ENCODE measurements at places on chromosomes 11 and 22.

DNA sequence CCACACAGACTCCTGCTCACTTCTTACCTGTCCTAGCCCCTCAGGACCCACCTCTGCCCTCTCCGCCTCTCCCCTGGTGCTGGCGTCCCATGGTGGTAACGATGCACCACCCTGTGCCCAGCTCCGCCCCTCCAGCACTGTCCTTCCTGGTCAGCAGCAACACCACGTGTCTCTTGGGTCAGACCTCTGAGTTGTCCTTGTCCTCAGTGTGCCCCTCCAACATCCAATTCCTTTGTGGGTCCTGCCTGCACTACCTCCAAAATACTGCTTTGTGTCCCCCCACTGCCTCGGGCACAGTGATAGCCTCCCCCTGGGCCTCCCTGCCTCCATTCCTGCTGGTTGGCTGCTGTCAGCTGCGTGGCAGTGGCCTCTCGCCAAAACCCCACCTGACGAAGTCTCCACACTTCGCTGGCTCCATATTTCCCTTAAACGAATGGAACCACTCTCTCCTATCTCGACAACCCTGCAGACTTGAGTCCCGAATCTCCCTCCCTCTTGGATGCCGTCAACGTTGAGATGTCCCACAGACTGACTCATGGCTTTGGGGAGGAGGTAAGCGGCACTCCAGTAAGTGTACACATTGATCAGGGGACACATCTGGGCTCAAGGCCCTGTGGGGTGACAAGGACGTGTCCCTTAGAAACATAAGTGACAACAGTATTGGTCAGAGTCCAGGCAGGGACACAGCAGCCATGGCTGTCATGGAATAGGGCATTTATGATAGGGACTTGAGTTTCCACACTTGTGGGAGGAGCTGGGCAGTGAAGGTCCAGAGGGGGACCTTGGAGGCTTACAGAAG lies 42.8 kb downstream of the SHISAL1 start:
- DNase-seq: no peak

GRCh38 chr11:10400856-10401255 lies 54.2 kb upstream of the AMPD3 start:
- DNase-seq: no peak

- DNase-seq: no peak
These were observed at the start of gene IL18BP for GRCh38 chr11:71998649-71999310. IL18BP (plus strand) TSS chr11:71998909; CDS start chr11:71999985, 1,076 bp downstream.

- peak; percentile 54 for DNase-seq
These were observed 3.3 kb upstream of the RAG1 start for GRCh38 chr11:36564376-36565030.

DNA sequence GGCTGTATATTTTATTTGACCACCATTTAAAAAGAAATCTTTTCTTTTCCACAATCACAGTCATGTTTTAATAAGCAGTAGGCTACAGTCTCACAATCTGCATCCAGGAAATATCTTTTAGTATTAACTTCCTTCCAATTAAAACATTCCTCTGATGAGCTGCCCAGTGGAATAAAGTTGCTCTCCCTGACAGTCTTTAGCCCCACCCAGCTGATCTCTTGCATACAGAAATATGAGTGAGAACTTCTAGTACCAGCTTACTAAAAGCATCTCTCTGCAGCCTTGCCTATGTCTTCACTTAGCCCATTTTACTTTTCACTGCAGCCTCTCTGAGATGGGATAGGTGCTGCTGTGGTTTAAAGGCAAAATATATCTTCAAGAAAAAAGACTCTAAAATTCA lies 143.4 kb upstream of the ANO3 start:
- peak; percentile 7 for DNase-seq
